ENCODE measurements at places on chromosomes 11 and 22. TPM values are rescaled to one million over a fixed set of nuclear protein-coding genes. Genes with fewer than 3 reads are reported as not detected.

Gene FAM180B
- not detected for total RNA-seq

Gene QSER1
- 25.8 TPM for total RNA-seq

Gene RTN4R
- total RNA-seq: 10.9 TPM

Gene TEX12
- total RNA-seq: not detected

Gene SYTL2
- total RNA-seq: 52.2 TPM

Gene C11orf16
- not detected for total RNA-seq

Gene TMEM138
- 41.9 TPM for total RNA-seq

Gene KCNK4
- total RNA-seq: not detected

Gene OR2D2
- total RNA-seq: not detected

Gene ASCL3
- total RNA-seq: not detected

Gene TSSK2
- not detected for total RNA-seq

Gene LRRC32
- total RNA-seq: not detected

Gene PHF21B
- not detected for total RNA-seq

Gene ARHGAP20
- not detected for total RNA-seq

Gene DEUP1
- total RNA-seq: not detected

Gene OR10AG1
- total RNA-seq: not detected

Gene LRP4
- total RNA-seq: 0.81 TPM

Gene MB
- 3.9 TPM for total RNA-seq

Gene MOV10L1
- 2.0 TPM for total RNA-seq

Gene ASCC2
- total RNA-seq: 16.7 TPM

Gene SNX32
- not detected for total RNA-seq

Gene TMEM45B
- not detected for total RNA-seq

Gene CNIH2
- 0.72 TPM for total RNA-seq

Gene TYMP
- total RNA-seq: 0.10 TPM

Gene DLG2
- 0.67 TPM for total RNA-seq

Gene MCHR1
- total RNA-seq: not detected

Gene PAX6
- total RNA-seq: 0.14 TPM

Gene MS4A6E
- total RNA-seq: not detected

Measured in A172 (cell line).